Placental epithelial cell (primary cell): ENCODE measurements at places on chromosomes 7 and 10. TPM values are rescaled to one million over a fixed set of nuclear protein-coding genes. Genes with fewer than 3 reads are reported as not detected.

The CRHR2 gene
- total RNA-seq: not detected in 2 replicates

The PLXDC2 gene
- total RNA-seq: 19.6 and 20.2 TPM in 2 replicates

The UFSP1 gene
- total RNA-seq: 9.3 and 11.0 TPM in 2 replicates

The PDGFA gene
- 26.2 and 33.8 TPM in 2 replicates for total RNA-seq

The RPS24 gene
- total RNA-seq: 1,300 and 2,036 TPM in 2 replicates

The ZMIZ2 gene
- 11.3 and 20.0 TPM in 2 replicates for total RNA-seq

The TCAF2 gene
- 8.2 and 10.7 TPM in 2 replicates for total RNA-seq

The ALOX5 gene
- under 0.01 TPM in 1 of 2 replicates, not detected in the other for total RNA-seq

The SORCS1 gene
- not detected in 2 replicates for total RNA-seq

The DHTKD1 gene
- 19.6 and 23.2 TPM in 2 replicates for total RNA-seq

The DGKB gene
- 3.0 and 7.9 TPM in 2 replicates for total RNA-seq

The WDR86 gene
- 13.7 TPM in 1 of 2 replicates, not detected in the other for total RNA-seq

The LIPF gene
- total RNA-seq: not detected in 2 replicates

The CALML5 gene
- total RNA-seq: not detected in 2 replicates

The OR2AE1 gene
- total RNA-seq: under 0.01 and 0.54 TPM in 2 replicates

The NPSR1 gene
- not detected in 2 replicates for total RNA-seq

The SLC25A28 gene
- 7.4 and 16.5 TPM in 2 replicates for total RNA-seq

The CYP17A1 gene
- total RNA-seq: not detected in 2 replicates

The PLAC9 gene
- total RNA-seq: not detected in 2 replicates

The ACSL5 gene
- total RNA-seq: under 0.01 and 2.6 TPM in 2 replicates

The PSMG3 gene
- 20.0 and 33.1 TPM in 2 replicates for total RNA-seq

The LIPJ gene
- under 0.01 TPM in 1 of 2 replicates, not detected in the other for total RNA-seq

The SHH gene
- total RNA-seq: not detected in 2 replicates

The SGCE gene
- total RNA-seq: 37.1 and 62.4 TPM in 2 replicates

The DYNC1I1 gene
- total RNA-seq: 1.6 and 2.7 TPM in 2 replicates

The HOXA7 gene
- total RNA-seq: not detected in 2 replicates

The UTF1 gene
- total RNA-seq: not detected in 2 replicates

The SLC18A2 gene
- total RNA-seq: not detected in 2 replicates

The ATOH7 gene
- under 0.01 TPM in 1 of 2 replicates, not detected in the other for total RNA-seq

The RNF148 gene
- 4.3 and 36.5 TPM in 2 replicates for total RNA-seq

The ZNF775 gene
- total RNA-seq: 4.4 and 5.9 TPM in 2 replicates

The OR2A1 gene
- not detected in 2 replicates for total RNA-seq

The TMEM270 gene
- not detected in 2 replicates for total RNA-seq

The FXYD4 gene
- total RNA-seq: not detected in 2 replicates

The CH25H gene
- total RNA-seq: not detected in 2 replicates

The CFAP70 gene
- total RNA-seq: 0.76 and 5.9 TPM in 2 replicates

The LIPM gene
- under 0.01 TPM in 1 of 2 replicates, not detected in the other for total RNA-seq

The MSANTD7 gene
- 16.5 and 21.4 TPM in 2 replicates for total RNA-seq

The ZWINT gene
- 14.1 and 20.2 TPM in 2 replicates for total RNA-seq

The CALN1 gene
- total RNA-seq: not detected in 2 replicates

The PRPF18 gene
- 23.7 and 29.1 TPM in 2 replicates for total RNA-seq

The GPR22 gene
- not detected in 2 replicates for total RNA-seq

The NKX6-2 gene
- total RNA-seq: not detected in 2 replicates

The MRLN gene
- not detected in 2 replicates for total RNA-seq

The MSMB gene
- not detected in 2 replicates for total RNA-seq

The BTBD16 gene
- total RNA-seq: not detected in 2 replicates

The NEBL gene
- 30.2 and 47.7 TPM in 2 replicates for total RNA-seq

The KNDC1 gene
- 1.6 TPM in 1 of 2 replicates, not detected in the other for total RNA-seq

The PLA2G12B gene
- total RNA-seq: not detected in 2 replicates

The MYOF gene
- total RNA-seq: 127 and 152 TPM in 2 replicates

The EN2 gene
- not detected in 2 replicates for total RNA-seq

The C10orf67 gene
- total RNA-seq: 0.33 TPM in 1 of 2 replicates, not detected in the other

The TMEM176A gene
- not detected in 2 replicates for total RNA-seq

The TRIM74 gene
- not detected in 2 replicates for total RNA-seq

The FZD1 gene
- total RNA-seq: 22.9 and 27.5 TPM in 2 replicates

The MXI1 gene
- 5.9 and 17.3 TPM in 2 replicates for total RNA-seq
